ENCODE measurements at places on chromosomes 1 and 21.

- no peak for DNase-seq
Observed at GRCh38 chr1:204692841-204693356, 7.4 kb upstream of the LRRN2 start.

GRCh38 chr1:227779685-227780084 is 35.8 kb upstream of the PRSS38 start:
- no peak for DNase-seq

GRCh38 chr1:229640455-229640854 is 14.4 kb downstream of the URB2 start:
- no peak for DNase-seq

GRCh38 chr1:77398152-77398551 is 116.3 kb downstream of the AK5 start:
- no peak for DNase-seq

DNA sequence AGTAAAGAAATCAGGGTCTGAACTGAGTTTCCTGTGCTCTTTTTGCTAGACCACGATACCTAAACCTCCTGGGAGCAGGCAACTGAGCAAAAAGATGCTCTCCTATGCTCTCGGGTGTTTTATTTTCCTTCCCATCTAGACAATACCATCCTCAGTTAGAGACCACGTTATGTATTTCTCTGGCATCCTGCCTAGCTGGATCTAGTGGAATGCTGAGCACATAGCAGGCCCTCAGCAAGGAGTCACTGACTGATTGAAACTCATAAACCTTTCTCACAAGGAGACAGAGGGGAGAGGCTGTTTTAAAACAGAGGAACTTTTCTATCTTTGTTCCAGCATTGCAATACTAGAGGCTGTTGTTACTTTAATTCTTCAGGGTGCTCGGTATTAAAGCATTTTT is 168.0 kb downstream of the CYYR1 start:
- DNase-seq, result no peak

GRCh38 chr1:240998441-240999015 is 358.5 kb downstream of the RGS7 start:
- no peak for DNase-seq

- DNase-seq, result peak; percentile 50
Observed at GRCh38 chr1:200354243-200354642, 55.6 kb downstream of the ZNF281 start.

DNA sequence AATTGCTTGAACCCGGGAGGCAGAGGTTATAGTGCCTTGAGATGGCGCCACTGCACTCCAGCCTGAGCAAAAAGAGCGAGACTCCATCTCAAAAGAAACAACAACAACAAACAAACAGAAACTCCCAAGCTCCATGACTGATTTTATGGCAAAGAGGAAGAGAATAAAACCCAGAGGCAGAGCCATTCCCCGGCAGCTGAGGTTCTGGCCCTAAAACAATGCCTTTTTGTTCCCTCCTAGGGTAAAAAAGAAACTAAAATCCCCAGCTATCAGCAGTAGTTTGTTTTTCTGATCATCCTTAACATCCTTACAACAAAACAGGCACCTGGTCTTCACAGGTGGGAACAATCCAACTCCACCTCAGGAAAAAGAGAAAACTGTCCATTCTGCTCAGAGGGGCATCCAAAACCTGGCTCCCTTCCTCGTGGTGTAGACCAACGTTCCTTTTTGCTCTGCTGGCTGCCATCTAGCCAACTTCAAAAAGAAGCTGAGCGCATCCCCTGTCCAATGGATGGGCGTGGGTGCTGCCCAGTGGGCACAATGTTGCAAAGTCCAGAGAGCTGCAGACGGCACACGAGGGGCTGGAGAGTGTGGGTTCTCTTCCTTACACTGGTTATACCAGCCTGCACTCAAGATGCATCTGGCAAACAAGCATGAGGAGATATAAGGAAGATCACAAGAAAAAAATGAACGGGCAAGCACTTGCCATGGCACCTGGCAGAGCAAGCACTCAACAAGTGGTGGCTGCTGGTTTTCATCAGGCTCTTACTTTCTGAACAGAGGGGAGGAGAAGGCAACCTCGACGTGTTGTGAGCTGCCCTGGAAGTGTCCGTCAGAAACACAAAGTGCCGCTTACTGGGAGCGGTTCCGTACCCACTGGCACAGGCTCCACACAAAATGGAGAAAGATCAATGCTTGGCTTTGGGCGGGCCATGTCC is 54.7 kb downstream of the SLC66A1 start:
- no peak for DNase-seq

GRCh38 chr1:109338608-109339007 is 31.8 kb upstream of the MYBPHL start:
- DNase-seq, result no peak

DNA sequence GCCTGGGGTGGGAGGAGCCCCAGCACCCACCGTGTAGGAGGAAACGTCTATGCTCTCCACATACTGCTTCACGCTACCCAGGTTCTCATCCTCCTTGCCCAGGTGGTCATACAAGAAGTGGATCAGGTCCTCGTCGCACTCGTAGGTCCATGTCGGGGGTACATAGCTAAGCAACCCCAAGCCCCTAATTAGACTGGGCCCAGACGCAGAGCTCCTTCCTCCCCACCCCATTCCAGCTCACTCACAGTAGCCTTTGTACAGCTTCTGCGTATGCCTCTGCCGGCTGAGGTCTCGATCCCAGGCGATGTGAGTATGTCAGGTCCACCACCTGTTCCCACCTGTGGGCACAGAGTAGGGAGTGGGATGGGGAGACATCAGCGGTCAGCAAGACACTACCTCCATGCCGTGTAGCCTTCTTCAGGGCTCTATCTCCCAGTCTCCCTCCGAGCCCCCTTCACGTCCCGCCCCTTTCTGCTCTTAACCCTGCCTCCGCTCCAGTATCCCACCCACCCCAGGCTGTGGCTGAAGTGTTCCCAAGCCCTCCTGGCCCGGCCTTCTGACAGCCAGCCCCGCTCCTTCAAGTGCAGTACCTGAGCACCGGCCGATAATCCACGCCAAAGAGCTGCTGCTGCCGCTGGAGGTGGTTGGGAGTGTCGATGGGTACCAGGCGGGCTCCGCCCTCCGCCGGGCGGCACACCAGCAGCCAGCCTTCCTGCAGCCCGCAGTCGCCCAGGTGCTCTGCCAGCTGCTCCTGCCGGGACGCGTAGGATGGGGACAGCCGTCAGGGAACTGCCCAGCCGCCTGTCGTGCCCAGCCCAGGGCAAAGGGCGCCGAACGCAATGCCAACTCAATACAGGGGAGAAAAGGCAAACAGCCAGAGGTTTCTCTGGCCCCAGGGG is 919 bp downstream of the HECTD3 start:
- DNase-seq, result no peak

GRCh38 chr1:42927274-42927841 is 31.3 kb downstream of the SLC2A1 start:
- no peak for DNase-seq

- no peak for DNase-seq
Observed at GRCh38 chr1:244092293-244092963, 41.3 kb downstream of the ZBTB18 start.
